Activated CD4-positive, CD25-positive, alpha-beta regulatory T cell treated with anti-CD3 and anti-CD28 coated beads, Interleukin-2, amount 50 U/mL, for 24 hours (primary cell): ENCODE measurements at places on chromosomes 1 and 21.

- ATAC-seq: no peak
These were observed 115.4 kb downstream of the BCAR3 start for GRCh38 chr1:93566227-93566626.

- no peak for ATAC-seq
These were observed 53.1 kb upstream of the GPR37L1 start for GRCh38 chr1:202069662-202070061.

- no peak for ATAC-seq
These were observed 45.3 kb downstream of the HENMT1 start for GRCh38 chr1:108615544-108615943.

DNA sequence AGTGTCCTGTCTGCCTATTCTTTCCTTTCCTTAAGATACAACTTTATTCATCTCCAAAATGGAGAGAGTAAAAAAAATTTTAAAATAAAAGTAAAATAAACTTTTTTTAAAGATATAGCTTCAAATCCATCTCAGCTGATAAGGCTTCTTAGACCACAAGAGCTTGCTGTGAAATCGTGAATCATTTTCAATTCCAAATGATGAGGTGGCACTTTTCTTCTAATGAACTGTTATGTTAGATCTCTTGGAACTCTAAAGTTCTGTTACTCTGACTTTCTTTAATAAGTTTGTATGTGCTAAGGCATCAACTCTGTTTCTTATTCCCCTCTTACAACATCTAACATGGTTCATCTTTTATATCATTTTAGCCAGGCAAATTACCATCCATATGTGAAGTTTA lies 4.5 kb downstream of the SH3GLB1 start:
- no peak for ATAC-seq

- ATAC-seq: peak; percentile 58
These were observed 2.1 kb upstream of the FCRLB start for GRCh38 chr1:161719325-161719611.

GRCh38 chr21:35517865-35518264 lies 468.8 kb upstream of the RUNX1 start:
- no peak for ATAC-seq

- no peak for ATAC-seq
These were observed 86.0 kb downstream of the NCAM2 start for GRCh38 chr21:21084179-21084578.

GRCh38 chr1:15508700-15509487 lies 15.1 kb downstream of the CASP9 start:
- no peak for ATAC-seq

DNA sequence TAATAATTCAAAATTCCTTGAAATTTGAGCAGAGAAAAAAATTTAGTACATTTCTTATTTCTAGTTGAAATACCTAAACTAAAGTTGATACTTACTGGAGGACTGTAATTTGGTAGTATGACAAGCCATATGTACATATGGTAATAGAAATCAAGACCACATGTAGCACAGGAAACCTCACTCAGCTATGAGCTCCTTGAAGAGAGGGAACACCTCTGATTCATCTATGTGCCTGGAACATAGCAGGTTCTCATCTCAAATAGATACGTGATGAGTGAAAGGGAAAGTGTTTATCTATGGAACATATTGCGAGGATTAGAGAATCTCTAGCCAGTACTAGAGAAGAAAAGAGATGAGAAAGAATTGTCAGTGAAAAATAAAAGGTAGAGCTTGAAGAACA lies 47.9 kb upstream of the GNG4 start:
- peak; percentile 79 for ATAC-seq

DNA sequence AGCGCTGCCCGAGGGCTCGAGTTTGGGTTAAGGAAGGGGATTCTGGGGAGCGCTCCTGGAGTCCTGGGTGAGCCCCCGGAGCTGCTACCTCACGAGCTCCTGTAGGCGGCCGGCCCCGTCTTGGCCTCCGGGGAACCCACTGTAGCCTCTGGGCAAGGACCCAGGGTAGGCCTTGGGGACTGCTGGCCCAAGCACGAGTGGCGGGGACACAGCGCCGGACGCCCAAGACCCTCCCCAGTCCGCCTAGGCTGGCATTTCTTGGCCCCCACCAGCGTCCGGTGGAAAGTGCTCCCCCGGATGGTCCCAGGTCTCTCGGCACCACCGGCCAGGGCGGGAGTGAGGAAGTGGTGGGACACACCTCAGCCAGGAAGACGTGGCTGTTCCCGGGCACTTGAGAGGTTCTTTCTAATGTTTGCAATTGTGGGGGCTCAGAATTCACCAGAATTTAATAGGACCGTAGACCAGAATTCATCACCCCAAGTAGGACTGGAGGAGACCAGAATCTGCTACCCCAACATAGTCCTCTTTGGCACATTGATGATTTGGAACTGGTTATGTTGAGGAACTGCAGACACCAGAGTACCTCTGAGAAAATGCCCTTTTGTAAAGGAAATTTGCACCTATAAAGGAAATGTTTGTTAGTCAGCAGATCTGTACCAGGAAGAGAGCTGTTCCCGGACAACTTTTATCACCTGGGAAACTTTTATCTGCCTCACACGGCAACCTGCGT lies 622 bp upstream of the TMPRSS2 start:
- no peak for ATAC-seq

GRCh38 chr1:179380299-179380698 lies 14.5 kb downstream of the AXDND1 start:
- no peak for ATAC-seq

- no peak for ATAC-seq
These were observed 8.6 kb downstream of the SMAP2 start for GRCh38 chr1:40382108-40382460.

DNA sequence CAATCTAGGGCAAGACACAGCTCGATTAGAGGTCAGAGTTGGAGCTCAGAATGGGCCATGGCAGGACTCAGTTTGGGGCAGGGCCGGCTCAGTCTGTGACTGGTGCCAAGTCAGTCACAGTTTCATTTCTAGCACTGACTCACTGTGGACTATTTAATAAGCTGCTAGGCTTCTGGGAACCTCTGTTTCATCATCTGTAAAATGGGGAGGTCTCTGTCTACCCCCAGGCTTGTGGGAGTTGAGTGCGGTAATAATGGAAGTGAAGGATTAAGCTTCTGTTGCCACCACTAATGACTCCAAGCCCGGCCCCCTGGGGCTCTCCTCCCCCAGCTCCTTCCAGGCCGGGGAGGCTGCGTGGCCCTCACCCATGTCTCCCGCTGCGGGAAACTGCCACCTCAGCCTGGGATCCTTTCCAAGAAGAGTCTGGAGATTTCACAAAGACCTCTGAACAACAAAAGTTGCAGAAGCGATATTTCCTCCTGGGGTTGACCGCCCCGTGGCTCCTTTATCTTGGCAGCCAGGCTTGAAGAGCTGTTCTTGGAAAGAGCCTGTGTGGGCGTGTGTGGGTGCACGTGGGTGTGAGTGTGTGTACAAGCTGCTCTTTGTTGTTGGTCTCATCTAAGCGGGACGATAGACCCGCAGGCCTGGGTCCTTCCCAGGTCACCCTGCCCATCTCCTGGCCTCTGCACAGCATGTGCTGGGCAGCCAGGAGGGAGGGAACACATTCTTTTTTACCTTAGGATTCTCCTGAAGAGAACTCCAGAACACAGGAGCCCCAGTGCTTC lies 29.1 kb downstream of the KNCN start:
- peak; percentile 98 for ATAC-seq

DNA sequence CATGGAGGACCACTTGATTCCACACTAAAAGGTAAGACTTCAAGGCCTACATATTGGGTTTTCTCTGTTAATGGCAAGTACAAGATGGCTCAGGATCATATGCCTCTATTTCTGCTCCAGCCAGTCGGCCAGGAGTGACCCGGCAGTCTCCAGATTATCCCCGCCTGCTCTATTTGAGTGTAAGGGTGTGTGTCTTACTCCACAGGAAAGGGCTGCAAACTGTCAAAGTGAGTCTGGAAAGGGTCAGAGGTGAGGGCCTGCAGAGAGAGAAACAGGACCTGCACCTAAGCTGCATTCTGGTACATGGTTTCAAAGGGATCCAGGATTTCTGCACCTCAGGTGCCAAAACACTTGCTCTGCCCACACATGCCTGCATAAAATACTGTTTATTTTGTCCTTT lies 9.2 kb downstream of the ZNF692 start:
- no peak for ATAC-seq

- ATAC-seq: no peak
These were observed 16.1 kb upstream of the CHI3L1 start for GRCh38 chr1:203202431-203203245.

DNA sequence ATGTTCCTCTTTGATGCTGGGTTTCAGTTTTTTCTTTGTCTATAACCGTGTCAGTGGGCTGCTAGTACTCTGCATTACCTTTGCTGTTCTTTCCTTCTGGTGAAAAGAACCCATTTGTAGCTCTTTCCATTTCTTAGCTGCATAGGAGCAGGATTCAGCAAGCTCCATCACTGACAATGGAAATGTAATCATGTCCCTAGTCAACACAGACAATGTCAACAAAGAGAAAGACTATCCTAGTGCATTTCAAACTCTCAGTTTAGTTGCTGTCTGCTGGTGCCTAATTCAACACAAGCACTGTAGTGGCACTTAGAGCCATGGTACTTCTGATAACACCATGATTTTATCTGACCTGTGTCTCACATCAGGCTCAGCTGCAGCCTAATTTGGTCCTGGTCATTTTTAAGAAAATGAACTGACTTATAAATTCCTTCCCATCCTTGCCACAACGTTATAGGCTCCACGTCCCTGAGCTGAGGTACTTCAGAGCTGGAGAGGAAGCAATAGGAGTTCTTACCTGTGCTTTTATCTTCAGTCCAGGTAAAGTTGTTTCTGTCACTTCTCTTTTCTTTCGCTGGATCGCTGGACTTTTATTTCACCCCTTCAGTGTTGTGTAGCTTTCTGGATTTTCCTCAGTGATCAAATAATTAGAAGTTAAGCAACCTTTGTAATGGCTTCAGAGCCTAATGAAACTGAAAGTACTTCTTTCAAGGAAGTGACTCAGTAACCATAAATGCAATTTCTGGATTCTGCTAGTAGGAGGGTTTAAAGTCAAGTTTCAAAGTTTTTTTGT lies at the start of gene GBP3:
Gene GBP3, minus strand, starts transcription at position 700 of the 793 bp plus-strand sequence. CDS start 2,145 bp downstream, outside the sequence.
- peak; percentile 77 for ATAC-seq

GRCh38 chr1:29365906-29366670 lies 129.8 kb downstream of the PTPRU start:
- no peak for ATAC-seq

GRCh38 chr1:29217633-29218032 lies 13.1 kb downstream of the MECR start:
- no peak for ATAC-seq

DNA sequence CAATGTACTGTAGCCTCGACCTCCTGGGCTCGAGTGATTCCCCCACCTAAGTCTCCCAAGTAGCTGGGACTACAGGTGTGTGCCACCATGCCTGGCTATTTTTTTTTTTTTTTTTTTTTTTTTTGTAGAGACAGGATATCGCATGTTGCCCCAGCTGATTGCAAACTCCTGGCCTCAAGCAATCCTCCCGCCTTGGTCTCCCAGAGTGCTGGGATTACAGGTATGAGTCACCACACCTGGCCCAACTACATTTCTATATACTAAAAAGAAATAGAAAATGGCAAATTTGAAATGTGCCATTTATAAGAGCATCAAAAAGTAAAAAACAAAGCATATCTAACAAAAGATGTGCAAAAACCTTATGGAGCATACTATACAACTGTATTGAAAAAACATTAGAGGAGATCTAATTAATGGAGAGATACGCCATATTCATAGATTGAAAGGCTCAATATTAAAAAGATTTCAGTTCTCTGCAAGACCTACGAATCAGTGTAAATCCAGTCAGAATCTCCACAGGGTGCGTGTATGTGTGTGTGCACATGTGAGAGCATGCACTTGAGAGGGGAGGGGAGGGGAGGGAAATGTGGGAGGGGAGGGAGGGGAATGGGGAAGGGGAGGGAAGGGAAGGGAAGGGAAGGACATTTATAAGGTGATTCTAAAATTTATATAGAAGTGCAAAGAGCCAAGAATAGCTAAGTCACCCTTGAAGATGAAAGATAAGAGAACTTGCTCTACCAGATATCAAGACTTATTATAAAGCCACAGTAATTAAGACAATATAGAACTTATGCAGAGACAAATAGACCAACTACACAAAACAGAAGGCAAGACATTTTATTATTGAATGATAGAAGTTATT lies 15.5 kb upstream of the PADI4 start:
- ATAC-seq: no peak

DNA sequence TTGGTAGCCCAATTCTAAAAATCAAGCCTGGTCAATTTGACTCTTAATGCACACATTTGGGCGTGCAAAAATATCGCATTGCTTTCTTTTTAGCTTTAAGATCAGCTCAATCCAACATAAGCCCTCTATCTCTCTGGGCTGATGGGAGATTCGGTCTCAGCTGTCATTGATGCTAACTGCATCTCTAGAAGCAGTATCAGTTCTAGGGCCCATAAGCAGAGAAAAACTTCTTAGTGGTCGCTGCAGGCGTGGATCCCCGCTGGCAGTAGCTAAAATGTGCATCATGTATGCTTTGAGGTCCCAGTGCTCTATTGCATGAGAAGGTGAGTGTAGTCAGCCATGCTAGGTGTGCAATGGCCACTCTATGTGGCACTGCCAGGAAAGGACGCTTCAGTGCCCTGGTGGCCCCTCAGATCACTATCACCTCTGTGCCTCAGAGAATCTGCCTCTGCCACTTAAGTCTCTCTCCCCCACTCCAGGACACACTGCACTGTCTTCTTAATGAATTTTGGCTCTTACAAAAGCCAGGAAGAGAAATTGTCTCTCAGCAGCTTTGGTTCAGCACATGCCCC lies 79.7 kb upstream of the GADD45A start:
- ATAC-seq: no peak

DNA sequence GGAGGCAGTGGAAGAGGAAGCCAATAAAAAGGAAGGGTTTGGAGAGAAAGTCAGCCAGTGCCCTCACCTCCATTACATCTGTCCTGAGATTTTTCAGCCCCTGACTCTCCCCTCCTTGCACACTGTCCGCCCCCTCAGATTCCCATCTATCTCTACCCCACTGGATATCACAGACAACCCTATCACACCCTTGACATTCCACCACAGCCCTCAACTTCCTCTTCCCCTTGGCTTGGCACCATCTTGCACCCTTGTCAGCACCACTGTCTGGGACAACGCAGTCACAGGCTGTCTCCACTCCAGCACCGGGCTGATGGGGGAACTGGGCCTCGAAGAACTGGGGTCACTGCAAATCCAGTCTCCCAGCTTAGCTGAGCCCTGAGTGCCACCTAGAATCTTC lies 14.2 kb upstream of the PLEKHA6 start:
- no peak for ATAC-seq

- no peak for ATAC-seq
These were observed 10.9 kb upstream of the RBM15 start for GRCh38 chr1:110328274-110328673.

GRCh38 chr1:160403244-160403643 lies 2.9 kb downstream of the VANGL2 start:
- no peak for ATAC-seq

GRCh38 chr1:111804776-111805175 lies 49.1 kb downstream of the DDX20 start:
- no peak for ATAC-seq

DNA sequence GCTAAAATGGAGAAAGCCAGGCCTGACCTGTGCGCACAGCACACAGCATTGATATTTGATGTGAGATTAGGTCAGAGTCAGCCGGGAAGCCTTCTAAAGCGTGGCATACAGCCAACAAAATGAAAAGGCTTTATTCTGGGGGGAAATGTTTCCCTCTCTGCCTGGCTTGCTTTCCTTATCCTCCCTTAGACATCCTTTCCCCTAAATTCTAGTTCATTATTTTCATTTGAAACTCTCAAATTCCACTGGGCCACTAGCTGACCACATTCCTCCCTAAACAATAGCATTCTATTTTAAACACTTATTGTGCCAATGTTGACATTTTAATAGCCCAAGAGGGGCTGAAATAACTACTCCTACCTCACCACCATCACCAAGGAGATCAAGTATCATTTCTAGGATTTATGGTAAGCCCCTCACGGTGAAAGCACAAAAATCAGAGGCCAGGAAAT lies 49.4 kb downstream of the LEPR start:
- no peak for ATAC-seq
